ENCODE measurements at places on chromosomes 2 and 18.

- no peak for ATAC-seq
Observed at GRCh38 chr18:48365965-48366364, 43.2 kb downstream of the ZBTB7C start.

- ATAC-seq: no peak
Observed at GRCh38 chr2:33573657-33574056, 25.4 kb downstream of the FAM98A start.

- no peak for ATAC-seq
Observed at GRCh38 chr2:224263571-224264043, 138.3 kb downstream of the FAM124B start.

DNA sequence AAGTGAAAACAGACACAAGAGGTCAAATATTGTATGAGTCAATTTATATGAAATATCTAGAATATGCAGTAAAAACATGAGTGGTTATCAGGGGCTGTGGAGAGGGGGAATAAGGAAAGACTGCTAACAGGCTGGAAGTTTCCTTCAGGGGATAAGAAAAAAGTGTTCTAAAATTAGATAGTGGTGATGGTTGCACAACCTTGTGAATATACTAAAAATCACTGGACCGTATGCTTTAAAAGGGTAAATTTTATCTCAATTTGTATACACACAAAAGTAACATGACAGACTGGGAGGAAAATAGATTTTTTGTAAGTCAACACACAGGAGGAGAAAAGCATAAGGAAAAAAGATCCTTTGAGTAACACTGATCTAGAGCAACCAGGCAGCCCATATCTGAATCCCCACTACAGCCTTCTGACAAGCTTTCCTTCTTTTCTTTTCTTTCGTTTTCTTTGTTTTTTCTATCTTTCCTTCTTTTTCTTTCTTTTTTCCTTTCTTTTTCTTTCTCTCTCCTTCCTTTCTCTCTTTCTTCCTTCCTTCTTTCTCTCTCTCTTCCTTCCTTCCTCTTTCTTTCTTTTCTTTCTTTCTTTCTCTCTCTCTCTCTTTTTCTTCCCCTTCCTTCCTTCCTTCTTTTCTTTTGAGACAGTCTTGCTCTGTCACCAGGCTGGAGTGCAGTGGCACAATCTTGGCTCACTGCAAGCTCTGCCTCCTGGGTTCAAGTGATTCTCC, 95.4 kb downstream of the AAK1 start:
- ATAC-seq: no peak

- no peak for ATAC-seq
Observed at GRCh38 chr2:198347946-198348345, 543.6 kb downstream of the PLCL1 start.
